Naive thymus-derived CD8-positive, alpha-beta T cell (primary cell): ENCODE measurements at places on chromosomes 1 and 21.

GRCh38 chr1:200414657-200415056, 4.8 kb upstream of the ZNF281 start:
- no peak overlapping the region for H3K27ac ChIP-seq
- no peak for DNase-seq
- peaks cover 10% of the 10 kb centered on the region for H3K4me1 ChIP-seq
- peaks cover 2% of the 10 kb centered on the region for H3K36me3 ChIP-seq
- H3K4me3 ChIP-seq = no peak overlapping the region

- H3K36me3 ChIP-seq = no peaks in the 10 kb centered on the region
- H3K4me1 ChIP-seq = no peaks in the 10 kb centered on the region
- H3K27me3 ChIP-seq = no peaks in the 10 kb centered on the region
Measured at GRCh38 chr21:16279731-16280581, 550.2 kb downstream of the USP25 start.

GRCh38 chr1:65001231-65001792, 35.0 kb upstream of the JAK1 start:
- peak overlapping the region; percentile 90 for H3K27ac ChIP-seq
- H3K4me3 ChIP-seq = peak overlapping the region; percentile 87
- peak; percentile 68 for DNase-seq
- H3K4me1 ChIP-seq = peaks cover 31% of the 10 kb centered on the region
- H3K27me3 ChIP-seq = no peaks in the 10 kb centered on the region

- H3K27me3 ChIP-seq = peaks cover 23% of the 10 kb centered on the region
- peaks cover 18% of the 10 kb centered on the region for H3K4me1 ChIP-seq
- no peak for DNase-seq
- H3K27ac ChIP-seq = no peak overlapping the region
- no peaks in the 10 kb centered on the region for H3K36me3 ChIP-seq
Measured at GRCh38 chr21:41954654-41955499, 1.1 kb upstream of the C2CD2 start.

DNA sequence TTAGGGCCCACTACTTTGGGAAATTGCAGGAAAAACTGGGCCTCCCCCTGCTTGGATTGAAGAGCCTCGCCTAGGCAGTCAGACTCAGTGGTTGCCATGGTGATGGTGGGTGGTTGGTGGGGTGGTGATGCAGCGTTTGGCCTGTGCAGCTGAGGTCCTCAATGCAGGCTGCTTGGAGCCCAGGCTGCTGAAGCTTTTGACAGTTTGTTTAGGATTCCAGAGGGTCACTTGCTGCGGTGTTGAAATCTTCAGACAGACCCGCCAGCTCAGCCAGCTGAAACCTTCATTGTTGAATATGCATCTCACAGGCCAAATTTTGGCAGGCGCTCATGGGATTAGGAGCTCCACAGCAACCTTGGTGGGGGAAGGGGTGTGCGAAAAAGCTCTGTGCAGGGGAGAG, 67.9 kb downstream of the CACNA1E start:
- H3K27me3 ChIP-seq = peaks cover 40% of the 10 kb centered on the region
- H3K4me3 ChIP-seq = no peak overlapping the region
- no peaks in the 10 kb centered on the region for H3K36me3 ChIP-seq
- H3K4me1 ChIP-seq = no peaks in the 10 kb centered on the region
- no peak overlapping the region for H3K27ac ChIP-seq

GRCh38 chr1:7331926-7332535, 439.1 kb upstream of the VAMP3 start:
- no peaks in the 10 kb centered on the region for H3K4me1 ChIP-seq
- H3K27me3 ChIP-seq = peaks cover 20% of the 10 kb centered on the region
- DNase-seq = no peak
- no peak overlapping the region for H3K27ac ChIP-seq
- H3K36me3 ChIP-seq = no peaks in the 10 kb centered on the region
- H3K4me3 ChIP-seq = no peak overlapping the region

DNA sequence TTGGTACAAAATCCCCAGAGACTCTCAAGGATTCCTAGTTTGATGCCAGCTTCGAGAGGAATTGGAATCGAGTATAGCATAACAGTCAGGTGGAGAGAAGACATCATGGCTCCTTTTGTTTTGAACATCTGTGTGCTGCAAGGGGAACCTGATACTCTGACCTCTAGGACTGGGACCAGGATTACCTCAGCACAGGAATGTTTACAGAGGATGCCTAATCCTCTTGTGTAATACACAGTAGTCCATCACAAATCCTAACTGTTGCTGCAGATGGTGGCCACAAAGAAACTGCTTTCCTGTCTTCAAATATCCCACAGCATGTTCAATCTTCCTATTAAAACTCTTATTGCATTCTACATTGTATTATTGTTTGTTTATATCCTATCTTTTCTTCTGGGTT, 111.8 kb upstream of the PRMT6 start:
- no peaks in the 10 kb centered on the region for H3K36me3 ChIP-seq
- no peaks in the 10 kb centered on the region for H3K27me3 ChIP-seq
- H3K27ac ChIP-seq = no peak overlapping the region
- no peaks in the 10 kb centered on the region for H3K4me1 ChIP-seq
- no peak for DNase-seq

GRCh38 chr1:160710517-160711252, 937 bp downstream of the CD48 start:
- DNase-seq = no peak
- no peak overlapping the region for H3K27ac ChIP-seq
- H3K4me1 ChIP-seq = peaks cover 45% of the 10 kb centered on the region
- no peak overlapping the region for H3K4me3 ChIP-seq
- peaks cover 4% of the 10 kb centered on the region for H3K36me3 ChIP-seq
- H3K27me3 ChIP-seq = no peaks in the 10 kb centered on the region

DNA sequence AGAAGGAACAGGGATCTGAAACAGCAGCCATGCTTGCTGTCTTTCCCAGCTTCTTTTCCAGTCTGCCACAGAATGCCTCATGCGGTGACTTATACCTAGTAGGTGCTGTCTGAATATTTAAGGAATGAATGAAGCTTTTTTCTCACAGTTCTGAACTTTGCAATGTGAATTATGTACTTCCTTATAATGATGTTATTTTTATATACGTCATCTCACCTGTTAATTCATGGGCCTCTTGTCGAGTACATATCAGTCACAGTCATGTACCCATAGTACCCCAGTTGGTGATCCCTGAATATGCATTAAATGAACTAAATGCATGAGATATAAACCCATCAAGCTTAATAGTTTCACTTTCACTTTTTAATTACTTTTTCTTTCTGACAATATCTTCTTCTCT, 132.7 kb downstream of the NTNG1 start:
- no peak overlapping the region for H3K4me3 ChIP-seq
- H3K4me1 ChIP-seq = peaks cover 2% of the 10 kb centered on the region
- no peak overlapping the region for H3K27ac ChIP-seq

GRCh38 chr21:14736162-14736561, 190.0 kb upstream of the SAMSN1 start:
- H3K36me3 ChIP-seq = no peaks in the 10 kb centered on the region
- H3K4me1 ChIP-seq = peaks cover 8% of the 10 kb centered on the region
- DNase-seq = no peak
